Fibroblast of skin of left quadriceps (primary cell): ENCODE measurements at places on chromosomes 6 and 20.

- no peak for DNase-seq
These were observed 134.2 kb upstream of the IFNGR1 start for GRCh38 chr6:137353346-137353745.

GRCh38 chr6:122130026-122130348 lies 269.5 kb upstream of the HSF2 start:
- no peak for DNase-seq

GRCh38 chr20:43842126-43843020 lies 72.3 kb upstream of the TOX2 start:
- no peak for DNase-seq

DNA sequence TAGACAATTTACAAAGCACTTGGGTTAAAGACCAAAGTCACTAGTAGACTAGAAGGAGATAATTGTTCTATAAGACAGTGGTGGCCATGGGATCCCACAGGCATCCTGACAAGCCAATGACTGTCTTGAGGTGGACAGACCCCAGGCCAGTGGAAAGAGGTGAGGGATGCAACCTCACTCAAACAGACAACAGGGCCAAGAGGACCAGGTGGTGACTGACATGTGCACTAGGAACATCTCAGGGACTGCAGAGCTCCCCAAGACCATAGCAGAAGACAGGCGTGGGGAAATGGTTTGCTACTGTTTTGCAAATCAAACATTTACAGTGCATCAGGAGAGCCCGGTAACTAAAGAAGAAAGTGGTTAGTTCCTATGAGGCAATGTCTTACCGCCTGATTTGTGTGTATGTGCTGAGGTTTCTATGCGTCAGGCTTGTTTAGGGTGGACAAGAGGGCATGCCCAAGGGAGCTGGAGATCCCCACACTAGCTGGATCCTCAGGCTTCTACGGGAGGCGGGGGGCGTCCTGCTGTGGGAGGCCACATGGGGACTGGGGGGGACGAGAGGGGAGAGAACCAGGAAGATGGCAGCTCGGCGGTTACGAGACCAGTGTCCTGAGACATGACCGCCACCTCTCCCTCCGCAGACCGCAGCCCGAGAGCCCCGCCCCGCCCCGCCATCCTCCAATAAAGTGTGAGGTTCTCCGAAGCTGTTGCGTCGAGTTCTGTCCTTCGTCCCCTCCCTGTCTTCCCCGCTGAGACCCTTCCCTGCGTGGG lies 623 bp upstream of the MRPS26 start:
- DNase-seq: peak; percentile 13

DNA sequence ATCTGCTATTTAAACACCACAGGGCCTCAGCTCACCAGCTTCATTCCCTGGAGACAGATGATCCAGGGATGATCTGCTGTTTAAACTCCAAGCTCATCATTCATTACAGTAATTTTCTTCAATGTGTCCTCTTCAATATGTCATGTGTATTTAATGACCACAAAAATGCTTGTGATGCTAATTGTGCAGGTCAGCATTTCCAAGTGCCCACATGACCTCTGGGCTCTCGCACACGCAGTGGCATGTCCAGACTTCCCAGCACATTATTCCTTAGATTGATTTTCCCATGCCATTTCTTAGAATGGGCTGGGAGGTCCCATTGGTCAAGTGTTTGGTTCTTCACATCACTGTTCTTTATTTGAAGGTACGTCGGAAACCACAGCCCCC lies 434.4 kb downstream of the HAO1 start:
- DNase-seq: no peak

DNA sequence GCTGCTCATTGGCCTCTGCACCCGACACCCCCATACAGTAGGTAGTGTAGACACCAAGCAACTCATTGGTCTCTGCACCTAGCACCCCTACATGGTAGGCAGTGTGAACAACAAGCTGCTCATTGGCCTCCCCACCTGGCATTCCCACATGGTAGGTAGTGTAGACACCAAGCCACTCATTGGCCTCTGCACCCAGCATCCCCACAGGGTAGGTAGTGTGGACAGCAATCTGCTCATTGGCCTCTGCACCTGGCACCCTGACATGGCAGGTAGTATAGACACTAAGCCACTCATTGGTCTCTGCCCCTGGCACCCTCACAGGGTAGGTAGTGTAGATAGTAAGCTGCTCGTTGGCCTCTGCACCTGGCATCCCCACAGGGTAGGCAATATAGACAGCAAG lies 226.0 kb downstream of the SLC24A3 start:
- DNase-seq: no peak

- DNase-seq: no peak
These were observed 634 bp downstream of the HSF2 start for GRCh38 chr6:122400121-122400450.

DNA sequence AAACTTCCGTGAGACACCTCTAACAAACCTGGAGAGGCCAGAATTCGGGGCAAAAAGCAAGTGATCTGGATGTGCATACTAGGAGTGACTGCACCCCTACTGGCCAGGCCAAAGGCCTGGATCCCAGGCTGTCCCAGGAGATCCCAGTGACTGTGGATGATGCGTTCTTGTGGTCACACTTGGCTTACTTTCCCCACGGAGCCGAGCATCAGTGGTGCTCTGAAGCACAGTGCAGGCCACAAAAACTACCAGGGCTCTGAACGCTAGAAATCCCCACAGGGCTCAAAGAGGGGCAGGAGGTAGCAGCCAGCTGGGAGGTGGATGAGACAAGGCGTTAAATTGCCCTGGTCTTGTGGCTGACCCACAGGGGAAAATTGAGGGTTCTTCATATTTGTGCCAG lies 7.1 kb downstream of the TRIM26 start:
- DNase-seq: no peak

DNA sequence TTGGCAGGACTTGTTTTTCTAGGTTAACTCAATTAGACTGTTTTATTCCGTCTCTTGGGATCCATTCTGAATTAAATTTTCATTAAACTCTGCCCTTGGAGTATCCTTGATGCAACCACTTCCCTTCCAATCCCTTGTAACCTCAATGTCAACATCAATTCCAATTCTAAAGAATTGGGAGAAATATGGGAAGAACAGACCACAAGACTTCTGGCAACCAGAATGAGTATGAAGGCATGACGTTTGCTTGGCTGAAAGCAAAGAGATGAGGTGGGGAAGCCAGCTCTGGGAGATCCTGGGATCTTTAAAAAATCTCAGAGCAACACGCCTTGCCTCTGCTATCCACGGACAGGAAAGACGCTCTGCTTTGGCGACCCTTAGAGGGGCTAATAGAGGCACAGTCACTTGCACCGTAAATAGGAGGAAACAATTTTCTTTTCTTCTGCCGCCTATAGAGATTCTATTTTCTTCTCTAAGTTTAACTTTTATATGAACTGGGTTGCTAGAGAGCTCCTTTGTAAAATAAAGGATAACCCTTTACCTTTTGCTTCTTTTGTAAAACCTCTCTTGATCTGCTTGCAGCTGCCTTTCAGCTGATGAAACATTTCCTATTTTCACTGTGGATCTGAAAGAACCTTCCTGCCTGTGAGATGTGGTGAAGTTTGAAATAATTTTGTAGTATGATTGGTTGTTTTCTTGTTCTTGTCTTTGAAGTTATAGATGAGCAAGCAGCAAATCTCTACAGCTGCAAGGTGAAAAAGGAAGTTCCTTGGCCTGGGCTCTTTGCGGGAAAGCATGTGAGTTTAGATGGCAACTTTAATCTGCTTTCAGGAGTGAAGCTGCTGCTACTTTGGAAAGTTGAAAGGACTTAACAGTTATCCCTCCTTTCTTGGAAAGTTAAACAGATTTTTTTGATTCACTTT lies at the start of gene ASIP:
TSS of gene ASIP (plus strand) at position 731 of the 923 bp plus-strand sequence. CDS start 18,952 bp downstream, outside the sequence.
- DNase-seq: peak; percentile 64

- no peak for DNase-seq
These were observed 291.5 kb downstream of the TBC1D32 start for GRCh38 chr6:121042766-121043165.

DNA sequence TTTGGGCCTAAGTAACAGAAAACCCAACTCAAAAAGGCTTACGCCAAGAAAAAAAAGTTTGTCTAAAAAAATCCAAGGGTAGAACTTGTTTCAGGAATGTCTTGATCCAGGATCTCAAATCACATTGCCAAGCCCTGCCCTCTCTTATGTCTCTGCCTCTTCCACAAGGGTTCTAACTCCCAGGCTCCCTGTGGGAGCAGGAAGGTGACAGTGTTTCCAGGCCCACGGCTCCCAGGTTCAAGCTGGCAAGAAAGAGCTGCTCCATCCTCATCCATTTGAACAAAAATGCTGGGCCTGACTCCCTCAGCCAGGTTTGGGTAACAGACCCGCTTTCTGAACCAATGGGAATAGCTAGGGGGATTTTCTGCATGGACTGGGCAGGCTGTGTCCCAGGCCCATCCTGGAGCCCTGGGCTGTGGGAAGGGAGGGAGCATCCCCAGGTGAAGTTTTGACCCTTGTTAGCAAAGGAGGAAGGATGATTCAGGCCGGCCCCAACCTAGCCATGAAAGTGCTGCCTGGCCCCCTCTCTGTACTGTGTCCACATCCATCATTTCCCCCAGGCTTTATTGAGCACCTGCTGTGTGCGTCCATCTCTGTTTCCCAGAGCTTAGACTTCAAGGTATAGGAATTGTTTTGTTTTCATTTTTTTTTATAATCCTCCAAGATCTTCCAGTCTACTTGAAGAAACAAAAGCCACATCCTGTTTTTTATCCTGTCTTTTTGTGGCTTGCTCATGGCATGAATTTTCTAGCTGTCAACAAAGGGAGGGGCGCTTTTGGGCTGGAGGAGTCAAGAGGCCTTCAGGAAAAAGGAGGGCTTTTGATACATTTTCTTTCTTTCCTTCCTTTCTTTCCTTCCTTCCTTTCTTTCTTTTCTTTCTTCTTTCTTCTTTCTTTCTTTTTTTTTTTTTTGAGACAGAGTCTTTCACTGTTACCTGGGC lies 159.8 kb downstream of the TFAP2C start:
- no peak for DNase-seq

DNA sequence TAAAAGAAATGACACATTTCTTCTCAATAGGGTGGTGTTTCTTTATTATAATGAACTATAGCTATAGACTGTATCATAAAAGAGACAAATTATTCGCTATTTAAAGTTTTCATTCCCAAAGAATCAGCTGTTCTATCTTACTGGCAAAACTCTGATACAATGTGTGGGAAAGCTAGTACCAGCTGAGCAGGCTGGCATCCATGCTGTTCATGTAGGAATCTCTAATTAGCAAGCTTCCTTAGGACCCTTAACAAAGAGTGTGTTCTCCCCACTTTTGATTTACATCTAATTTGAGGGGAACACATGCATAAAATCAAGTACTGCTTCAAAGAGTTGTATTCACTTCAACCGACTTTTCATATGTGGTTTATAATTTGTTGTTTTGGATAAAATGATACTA lies 13.2 kb downstream of the STX16 start:
- no peak for DNase-seq

- DNase-seq: no peak
These were observed 27.4 kb upstream of the FAM135A start for GRCh38 chr6:70385901-70386300.

GRCh38 chr6:36019167-36019566 lies 5.3 kb downstream of the SLC26A8 start:
- no peak for DNase-seq

DNA sequence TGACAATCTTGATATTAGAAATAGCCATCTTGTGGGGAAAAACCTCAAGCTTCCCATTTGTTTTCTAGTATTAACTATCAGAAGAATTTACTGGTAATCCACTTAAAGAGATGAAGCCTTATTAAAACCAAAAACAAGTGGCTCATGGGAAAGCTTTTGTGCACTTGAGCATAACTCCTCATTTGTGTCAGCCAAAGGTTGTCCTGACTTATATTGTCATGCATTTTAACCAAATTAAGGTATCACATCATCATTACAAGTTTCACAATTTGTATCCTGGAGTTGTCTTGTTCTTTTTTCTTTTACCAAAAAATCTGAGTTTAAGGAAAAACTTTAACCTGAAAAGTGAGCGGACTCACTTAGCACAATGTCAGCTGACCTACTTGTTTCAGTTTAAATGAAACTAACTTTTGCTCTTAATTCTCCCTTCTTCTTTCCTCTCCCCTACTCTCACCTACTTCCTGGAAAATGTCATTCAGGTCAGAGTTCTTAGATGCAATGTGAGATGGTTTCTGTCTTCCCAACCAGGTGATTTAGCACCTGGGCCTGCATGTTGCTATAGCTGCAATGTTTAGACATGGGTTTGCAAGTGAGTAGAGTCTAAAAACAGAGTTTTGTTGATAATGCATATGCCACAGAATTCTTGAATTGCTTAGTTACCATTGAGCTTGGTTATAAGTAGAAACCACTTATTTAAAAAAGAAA lies 82.8 kb downstream of the TNFAIP3 start:
- DNase-seq: no peak

DNA sequence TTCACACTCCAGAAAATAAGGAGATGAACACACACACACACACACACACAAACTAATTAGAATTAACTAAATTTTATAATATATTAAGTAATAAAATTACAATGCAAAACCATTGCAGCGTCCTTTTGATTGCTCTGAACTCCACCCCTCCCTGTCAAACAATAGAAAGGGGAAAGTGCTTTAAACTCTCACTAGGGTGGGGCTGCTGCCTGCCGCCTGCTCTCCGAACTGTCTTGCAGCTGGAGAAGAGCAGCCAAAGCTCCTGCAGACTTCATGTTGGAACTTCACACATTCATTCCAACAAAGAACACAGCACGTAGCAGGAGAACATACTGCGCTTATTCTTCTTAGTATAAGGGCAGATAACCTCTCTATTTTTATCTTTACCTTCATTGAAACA lies 83.2 kb downstream of the GCLC start:
- no peak for DNase-seq

DNA sequence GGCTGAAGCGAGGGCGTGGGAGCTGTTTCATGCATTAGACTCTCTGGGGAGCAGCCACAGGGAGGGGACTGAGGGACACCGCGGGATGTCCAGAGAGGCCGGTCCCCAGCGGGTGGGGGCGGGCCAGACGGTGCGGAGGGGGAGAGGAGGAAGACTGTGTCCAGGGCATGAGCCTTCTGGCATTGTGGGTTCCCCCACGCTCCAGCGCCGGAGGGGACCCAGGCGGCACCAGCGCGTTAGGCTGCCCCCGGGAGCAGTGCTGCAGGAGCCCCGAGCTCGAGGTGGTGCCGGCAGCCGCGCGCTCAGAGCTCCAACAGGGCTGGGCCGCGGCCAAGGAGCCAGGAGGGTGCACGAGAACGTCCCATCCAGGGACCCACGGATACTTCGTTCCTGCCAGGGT lies 14.4 kb downstream of the SLC22A3 start:
- DNase-seq: no peak

DNA sequence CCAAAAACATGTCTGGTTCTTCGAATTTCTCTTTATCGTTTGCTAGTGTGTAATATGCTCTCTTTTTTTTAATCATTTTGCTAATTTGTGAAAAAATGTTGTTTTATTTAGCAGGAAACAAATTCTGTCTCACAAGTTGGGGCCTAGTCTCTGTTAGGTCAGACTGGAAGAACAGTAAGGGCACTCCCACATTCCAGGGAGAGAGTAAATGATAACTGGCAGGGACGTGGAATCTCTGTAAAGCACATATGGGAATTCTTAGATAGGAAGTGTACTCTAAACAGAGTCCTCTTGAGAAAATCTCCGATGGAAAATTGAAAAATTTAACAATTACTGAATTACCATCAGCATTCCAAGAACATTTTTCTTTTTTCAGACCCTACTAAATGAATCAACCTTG lies 16.4 kb upstream of the CCDC28A start:
- DNase-seq: no peak
